ENCODE measurements at places on chromosomes 12 and 14.

DNA sequence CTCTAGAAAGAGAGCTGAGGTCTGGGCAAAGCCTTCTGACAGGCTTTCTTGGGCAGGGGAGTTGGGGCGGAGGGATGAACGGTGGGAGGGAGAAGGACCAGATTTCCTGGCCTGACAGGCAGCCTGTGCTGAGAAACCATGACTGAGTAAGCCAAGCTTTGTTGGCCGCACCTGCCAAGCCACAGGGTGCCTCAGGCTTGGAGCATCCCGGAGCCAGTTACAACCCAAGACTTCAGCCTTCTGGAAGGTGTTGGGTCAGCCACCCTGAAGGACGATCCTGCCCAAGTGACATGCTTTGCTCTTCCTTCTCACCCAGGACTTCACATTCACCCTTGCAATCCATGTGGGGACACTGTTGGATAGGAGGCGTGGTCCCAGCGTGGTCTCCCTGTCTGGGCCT lies 21.0 kb upstream of the AQP2 start:
- DNase-seq: no peak

- no peak for DNase-seq
Measured at GRCh38 chr12:10205220-10205807, 7.4 kb upstream of the GABARAPL1 start.

DNA sequence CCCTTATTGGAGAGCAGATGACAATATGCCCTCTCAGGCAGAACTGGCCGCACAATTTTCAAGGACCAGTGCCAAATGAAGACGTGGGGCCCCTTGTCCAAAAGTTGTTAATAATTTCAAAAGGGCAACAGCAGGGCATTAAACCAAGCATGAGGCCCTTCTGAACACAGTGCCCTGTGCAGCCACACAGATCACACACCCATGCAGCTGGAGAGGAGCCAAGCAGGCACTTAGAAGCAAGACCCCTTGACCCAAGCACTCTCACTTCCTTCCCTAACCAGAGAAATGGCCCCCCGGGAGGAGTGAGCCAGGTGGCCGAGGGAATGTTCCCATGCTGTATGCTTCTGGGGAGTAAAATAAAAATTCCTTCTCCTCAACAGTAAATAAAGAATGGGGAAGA lies 114.0 kb upstream of the TMPO start:
- no peak for DNase-seq

DNA sequence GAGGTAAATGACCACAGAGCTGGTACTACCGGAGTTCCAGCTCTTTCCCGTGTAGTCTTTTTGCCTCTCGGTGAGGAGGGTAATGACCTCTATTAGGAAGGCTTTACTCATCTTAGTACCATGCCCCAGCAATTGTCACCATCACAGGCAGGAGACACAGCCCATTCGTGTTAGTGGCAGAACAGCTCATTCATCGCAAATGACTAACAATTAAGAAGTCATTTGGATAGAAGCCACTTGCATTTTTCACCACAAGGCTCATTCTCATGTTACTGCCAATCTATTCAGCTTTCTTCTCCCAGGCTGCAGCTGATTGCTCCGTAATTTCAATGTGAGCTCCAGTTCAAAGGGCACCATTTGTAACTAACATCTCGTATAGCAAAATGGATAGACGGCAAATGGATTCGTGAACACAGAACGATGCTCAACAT lies 718.8 kb upstream of the TMEM132C start:
- DNase-seq: no peak

GRCh38 chr14:77022236-77022852 lies 6.2 kb downstream of the IRF2BPL start:
- DNase-seq: no peak

DNA sequence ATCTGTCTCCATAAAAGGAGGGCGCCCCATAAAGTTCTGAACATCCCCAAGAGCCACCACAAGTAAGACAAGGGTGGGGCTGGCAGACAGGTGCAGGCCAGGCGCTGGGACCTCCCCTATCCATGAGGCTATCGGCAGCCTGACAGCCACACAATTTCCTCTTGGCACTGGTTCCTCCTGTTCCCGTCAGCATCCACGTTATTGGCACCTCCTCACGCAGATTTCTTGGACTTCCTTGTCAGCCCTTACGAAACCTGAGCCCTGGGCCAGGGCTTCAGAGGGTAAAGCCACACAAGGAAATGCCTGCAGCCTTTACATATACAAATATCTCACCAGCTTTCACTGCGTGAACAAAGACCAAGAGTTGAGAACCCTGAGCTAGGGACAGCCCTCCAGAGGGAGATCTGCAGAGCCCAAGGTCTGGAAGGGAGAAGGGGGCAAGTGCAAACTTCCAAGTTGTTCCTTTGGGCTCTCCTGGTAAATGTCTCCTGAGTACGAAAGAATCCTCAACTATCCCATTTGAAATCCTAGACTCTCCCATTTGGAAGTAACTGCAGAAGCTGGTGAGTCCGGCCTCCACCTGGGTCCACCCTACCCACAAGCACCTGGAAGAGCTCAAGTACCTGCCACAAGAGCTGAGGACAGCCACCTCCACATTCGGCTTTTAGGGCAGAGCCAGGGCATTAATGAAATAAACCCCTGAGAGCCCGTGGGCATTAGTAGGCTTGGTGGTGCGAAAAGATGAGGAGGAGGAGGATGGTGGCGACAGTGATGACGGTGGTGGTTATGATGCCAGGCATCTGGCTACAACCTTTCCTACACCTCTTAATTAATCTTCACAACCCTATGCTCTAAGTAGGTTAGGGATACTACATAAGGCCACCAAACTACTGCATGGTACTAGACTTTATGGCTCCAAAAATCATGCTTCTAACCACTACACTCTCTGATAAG lies 5.5 kb upstream of the TC2N start:
- DNase-seq: no peak

GRCh38 chr14:64720131-64720576 lies 15.9 kb downstream of the PLEKHG3 start:
- no peak for DNase-seq

- no peak for DNase-seq
Measured at GRCh38 chr14:80485764-80486163, 274.5 kb upstream of the DIO2 start.

DNA sequence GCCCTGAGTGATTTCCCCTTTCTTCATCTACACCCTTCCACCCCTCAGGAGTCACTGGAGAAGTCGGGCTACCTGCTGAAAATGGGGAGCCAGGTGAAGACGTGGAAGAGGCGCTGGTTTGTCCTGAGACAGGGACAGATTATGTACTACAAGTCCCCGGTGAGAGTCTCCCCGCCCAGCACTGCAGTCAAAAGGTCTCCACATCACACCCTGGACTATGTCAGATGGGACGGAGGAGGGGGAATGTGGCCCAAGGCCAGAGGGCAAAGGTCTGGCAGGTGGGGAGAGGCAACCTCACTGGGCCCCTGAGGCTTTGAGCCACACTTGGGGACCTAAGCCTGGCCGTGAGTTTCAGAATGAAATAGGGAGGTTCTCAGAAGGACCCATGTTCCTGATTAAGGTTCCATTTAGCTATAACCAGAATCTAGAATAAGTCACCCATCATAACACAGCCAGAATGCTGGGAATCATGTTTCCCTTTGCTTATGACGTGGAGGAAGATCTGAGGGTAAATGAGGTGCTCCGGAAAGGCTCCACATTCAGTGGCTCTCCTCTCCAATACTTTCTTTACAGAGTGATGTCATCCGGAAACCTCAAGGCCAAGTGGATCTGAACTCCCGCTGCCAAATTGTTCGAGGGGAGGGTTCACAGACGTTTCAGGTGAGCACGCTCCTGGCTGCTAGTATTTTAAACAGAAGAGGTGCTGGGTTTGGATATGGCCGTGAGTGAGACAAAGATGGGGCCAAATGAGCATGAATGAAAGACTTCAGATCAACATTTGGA lies 26.6 kb downstream of the PIGH start:
- no peak for DNase-seq

DNA sequence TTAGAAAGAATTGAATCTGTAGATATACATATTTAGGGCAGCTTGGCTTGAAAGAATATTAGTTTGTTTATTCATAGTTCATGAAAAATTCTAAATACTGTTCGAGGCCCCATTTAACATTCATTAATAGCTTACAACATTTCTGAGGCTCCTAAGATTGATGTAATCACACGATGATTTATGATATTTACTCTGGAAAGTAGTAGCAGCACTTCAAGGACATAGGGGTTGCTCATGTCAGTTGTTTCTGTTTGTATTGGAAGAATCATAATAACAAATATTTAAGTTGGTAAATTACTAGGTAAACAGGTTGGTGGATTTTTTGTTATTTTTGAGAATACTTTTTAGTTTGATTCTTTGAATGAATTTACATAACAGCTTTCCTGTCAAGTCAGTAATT lies 30.4 kb downstream of the CAND1 start:
- no peak for DNase-seq

DNA sequence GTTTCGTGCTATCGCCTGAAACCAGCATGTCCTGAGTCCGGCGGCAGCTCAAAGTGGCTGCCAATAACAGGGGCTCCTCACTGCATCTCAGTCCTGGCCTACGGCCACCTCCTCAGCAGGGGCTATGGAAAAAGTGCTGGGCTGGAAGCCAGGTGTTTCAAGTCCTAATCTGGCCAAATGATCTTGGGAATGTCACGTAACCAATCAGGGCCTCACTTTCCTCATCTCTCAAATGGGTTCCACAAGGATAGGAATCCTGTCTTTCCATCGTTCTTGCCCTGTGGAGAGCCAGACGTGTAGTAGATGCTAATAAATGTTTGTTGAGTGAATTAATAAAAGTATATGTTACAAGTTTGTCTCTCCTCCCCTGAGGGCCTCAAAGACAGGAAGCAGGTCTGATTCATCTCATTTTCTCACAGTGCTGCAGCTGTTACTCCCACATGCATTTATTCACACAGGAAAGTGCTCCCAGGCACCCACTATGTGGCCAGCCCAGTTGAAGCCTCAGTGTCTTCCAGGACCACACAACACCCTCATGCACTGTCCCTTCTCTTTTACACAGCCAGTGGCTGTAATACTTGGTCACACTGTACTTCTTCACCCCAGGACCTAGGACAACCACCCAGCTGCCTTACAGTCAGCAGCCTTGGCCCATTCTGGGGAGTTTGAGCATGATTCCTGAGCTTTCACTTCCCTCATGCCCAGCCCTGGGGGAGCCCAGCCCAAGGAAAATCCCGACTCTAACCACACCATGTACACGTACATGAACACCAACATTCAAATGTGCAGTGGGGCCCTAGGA lies 5.0 kb downstream of the CMKLR1 start:
- no peak for DNase-seq

- DNase-seq: no peak
Measured at GRCh38 chr14:101781240-101782061, 19.9 kb downstream of the PPP2R5C start.

DNA sequence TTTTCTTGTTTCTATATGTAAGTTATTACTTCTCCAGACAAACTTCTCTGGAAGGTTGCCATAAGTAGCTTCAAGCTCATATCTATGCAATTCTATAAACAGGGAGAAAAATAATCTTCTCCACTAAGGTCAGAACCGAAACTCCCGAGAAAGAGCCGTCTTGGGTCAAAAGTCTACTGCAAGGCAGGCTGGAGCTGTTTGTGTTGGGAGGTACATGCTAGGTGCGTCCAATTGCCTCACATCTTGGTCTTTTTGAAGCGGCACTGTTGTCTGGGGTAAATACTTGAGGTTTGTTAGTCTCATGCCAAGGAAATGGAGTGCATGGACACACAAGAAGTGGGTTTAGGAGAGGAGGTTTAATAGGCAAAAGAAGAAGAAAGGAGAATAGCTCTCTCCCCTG lies 674.7 kb upstream of the TMEM132C start:
- DNase-seq: no peak

- no peak for DNase-seq
Measured at GRCh38 chr14:22839159-22839779, 2.9 kb downstream of the MMP14 start.

DNA sequence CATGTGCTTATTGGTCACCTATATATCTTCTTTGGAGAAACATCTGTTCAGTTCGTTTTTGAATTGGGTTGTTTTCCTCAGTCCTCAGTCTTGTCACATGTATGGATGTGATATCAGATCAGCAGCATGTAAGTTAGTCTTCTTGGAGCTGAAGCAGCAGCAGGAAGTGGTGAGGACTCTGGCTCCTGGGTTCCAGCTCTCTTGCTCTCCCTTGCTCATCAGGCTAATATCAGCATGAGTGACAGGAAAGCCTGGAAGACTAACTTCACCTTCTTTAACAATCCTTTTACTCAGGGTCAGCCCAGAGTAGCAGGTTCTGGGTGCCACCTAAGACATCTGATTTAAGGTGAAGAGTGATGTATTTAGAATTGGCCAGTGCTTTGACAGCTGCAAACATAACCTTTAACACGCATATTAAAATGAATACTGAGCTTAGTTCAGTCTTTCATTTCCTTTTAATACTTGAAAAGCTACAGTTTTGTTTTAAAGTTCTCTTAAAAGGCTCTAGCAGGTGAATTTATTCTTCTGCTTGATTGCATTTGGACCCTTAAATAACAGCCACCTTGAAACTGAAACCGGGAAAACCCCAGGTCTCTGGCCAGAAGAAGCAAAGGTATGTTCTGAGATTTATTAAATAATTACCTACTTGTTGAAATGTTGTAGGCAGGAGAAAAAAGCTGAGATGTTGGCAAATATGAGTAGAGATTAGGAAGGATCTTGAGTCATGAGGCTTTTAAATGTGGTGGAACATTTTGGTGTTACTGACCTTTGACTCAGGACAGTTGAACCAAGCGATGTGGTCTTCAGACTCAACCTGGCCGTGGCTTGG lies 54.3 kb downstream of the DRAM1 start:
- DNase-seq: no peak

GRCh38 chr14:54332490-54332889 lies 64.3 kb upstream of the CDKN3 start:
- DNase-seq: no peak

DNA sequence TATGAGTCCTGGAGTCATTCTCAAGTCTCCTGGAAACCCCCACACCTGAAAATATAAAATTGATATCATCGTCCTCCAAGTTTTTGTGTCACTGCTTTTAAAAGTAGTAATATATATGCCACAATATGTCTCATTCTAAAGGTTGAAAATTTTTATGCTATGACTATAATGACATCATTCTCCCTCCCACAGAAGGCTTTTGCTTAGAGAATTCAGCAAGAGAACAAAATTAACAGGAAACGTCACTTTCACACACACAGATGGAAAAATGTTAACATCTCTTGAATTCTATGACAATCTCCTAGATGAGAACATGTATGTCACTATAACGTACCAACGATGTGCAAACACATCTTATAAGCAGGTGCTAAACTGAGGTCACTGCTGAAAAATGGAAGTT lies 498.3 kb downstream of the FOXG1 start:
- no peak for DNase-seq

GRCh38 chr14:30291216-30291615 lies 267.7 kb upstream of the G2E3 start:
- no peak for DNase-seq
